Activated CD4-positive, alpha-beta T cell treated with anti-CD3 and anti-CD28 coated beads, Interleukin-2, amount 50 U/mL, for 16 hours (primary cell): ENCODE measurements at places on chromosomes 4 and X.

- DNase-seq, result no peak
These were observed 14.6 kb downstream of the CLCN3 start for GRCh38 chr4:169634975-169635374.

GRCh38 chr4:95524729-95525128 is 24.0 kb downstream of the UNC5C start:
- DNase-seq, result no peak

DNA sequence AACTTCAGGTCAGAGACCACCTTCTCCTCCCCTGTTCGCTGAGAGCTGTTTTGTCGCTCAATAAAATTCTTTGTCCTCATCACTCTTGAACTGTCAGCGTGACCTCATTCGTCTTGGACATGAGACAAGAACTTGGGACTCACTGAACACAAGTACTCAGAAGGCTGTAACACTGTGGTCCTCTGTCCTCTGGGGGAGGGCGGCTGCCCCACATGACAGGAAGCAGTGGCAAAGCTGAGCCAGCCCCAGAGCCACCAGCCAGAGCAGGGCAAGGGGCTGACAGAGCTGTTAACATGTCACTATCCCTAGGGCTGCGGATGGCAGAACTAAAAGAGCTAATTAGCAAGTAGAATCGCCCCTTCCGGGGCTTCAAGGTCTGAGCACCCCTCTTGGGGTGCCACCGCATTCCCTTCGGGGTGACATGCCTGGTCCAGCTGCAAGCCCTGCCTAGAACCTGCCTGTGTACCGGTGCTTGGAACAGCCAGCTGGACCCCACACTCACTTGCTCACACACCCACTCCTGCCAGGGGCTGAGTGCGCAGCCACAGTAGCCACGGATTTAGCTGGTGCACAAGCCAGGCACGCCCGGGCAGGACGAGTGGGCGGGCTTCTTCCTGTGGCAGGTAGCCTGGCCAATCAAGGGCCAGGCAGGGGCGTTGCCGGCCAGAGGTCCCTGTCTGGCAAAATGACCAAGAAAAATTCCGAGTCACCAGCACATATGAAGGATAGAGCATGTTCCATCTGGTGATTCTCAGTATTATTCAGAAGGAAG is 648.6 kb upstream of the AGA start:
- DNase-seq, result no peak

GRCh38 chr4:169659716-169660670 is 39.6 kb downstream of the CLCN3 start:
- DNase-seq, result peak; percentile 92

DNA sequence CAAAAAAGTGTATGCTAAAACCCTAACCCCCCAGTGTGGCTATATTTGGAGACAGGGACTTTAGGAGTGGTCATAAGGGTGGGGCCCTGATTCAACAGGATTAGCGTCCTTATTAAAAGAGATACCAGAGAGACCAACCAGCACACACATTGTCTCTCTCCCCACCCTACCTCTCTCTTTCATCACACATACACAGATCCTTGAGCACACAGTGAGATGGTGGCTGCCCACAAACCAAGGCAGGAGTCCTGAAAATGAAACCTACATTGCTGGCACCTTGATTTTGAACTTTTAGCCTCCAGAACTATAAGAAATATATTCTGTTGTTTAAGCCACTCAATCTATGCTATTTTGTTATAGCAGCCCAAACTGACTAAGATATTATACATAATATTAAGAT is 224.2 kb downstream of the KDR start:
- DNase-seq, result no peak

DNA sequence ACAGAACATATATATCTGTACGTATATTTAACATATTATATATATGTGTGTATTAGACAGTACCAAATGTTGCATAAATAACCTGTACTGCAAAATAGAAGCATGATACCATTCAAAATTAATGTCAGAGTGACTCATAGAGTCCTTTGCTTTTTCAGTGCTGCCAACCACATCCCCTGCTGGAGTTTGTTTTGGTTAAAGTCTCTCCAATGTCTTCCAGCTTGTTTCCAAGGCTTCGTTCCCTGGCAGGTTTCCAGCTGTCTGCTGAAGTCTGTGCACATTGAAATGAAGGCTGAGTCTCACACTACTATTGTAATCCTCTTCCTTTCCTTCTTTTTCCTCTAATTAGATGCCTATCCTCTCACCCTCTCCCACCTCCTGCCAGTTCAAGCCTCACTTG is 14.9 kb downstream of the NRK start:
- DNase-seq, result no peak

GRCh38 chr4:168059251-168059650 is 33.1 kb upstream of the ANXA10 start:
- DNase-seq, result no peak
